Activated T-helper 1 cell treated with anti-CD3 and anti-CD28 coated beads, Interleukin-12 subunit alpha, Interleukin-12 subunit beta, Interleukin-2, Interleukin-4 antibody, amounts not matched to agents 30 ng/mL and 10 ng/mL and 1 ng/mL, durations not matched to agents 14 hours and 24 hours and 36 hours (primary cell): ENCODE measurements at places on chromosomes 12 and 14.

GRCh38 chr12:103586132-103586531, 941 bp upstream of the STAB2 start:
- DNase-seq = no peak

DNA sequence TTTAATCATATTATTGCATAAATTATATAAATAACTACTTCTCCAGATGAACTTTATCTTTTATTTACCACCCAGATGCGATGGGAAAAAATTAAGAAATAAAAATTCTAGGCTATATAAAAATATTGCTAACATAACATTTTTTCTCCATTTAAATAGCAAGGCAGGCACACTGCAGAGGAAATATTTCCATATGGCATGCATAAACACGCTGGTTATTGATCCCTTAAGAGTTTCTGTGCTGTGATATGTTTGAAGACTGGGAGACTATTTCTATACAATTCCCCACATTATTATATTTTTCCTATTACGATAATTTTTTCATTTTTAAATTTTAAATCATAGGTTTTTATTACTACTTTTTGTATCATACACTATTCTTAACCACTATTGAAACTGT, 131.5 kb downstream of the C12orf50 start:
- DNase-seq = no peak

- no peak for DNase-seq
Observed at GRCh38 chr12:9868311-9868801, 798 bp downstream of the CLEC2B start.

GRCh38 chr14:80005561-80005960, 205.7 kb downstream of the DIO2 start:
- DNase-seq = no peak

GRCh38 chr12:132542661-132543060, 52.7 kb downstream of the FBRSL1 start:
- no peak for DNase-seq

GRCh38 chr12:85825746-85826145, 10.5 kb downstream of the RASSF9 start:
- no peak for DNase-seq

GRCh38 chr12:109693653-109694600, 19.7 kb upstream of the FAM222A start:
- DNase-seq = no peak

DNA sequence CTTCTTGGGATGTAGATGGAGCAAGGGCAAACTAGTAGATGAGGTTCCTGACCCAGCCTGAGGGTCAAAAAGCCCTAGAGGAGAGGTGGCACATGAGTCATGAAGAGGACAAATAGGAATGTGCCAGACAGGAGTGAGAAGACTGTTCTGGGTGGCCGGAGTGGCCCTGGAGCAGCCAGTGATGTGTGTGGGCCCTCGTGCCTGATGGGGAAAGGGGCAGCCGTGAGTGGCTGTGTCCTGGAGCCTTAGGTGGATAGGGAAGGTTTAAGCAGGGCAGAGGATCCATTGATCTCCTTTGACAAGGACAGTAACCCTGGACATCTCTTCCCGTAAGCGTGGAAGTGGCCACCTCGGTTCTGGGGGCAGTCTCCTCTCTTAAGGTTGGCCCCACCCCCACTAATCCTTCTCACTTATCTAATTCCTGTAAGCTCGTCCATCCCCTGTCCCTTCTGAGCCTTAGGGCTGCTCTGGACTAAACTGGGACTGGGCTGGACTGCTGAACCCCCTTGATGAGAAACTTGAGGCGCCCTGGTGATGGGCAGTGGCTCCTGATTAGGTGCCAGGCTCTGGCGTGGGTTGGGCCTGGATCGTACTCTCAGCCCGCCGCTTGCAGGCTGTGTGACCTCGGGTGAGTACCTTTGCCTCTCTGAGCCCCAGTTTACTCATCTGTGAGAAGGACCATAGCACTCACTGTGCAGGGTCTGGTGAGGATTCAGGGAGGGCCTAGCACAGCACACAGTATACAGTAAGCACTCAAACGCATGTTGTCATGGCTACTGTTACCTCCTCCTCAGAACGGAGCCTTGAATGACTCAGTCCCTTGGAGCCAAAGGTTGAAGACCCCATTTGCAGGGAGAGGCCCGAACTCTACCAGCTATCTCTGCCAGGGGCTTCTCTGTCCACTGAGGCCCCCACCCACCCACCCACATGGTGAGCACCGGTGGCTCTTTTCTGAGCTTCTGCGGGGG, 4.0 kb downstream of the FAM222A start:
- DNase-seq = no peak

- no peak for DNase-seq
Observed at GRCh38 chr12:4420138-4420670, 25.4 kb downstream of the FGF6 start.

- DNase-seq = no peak
Observed at GRCh38 chr14:100432652-100433427, 109.7 kb downstream of the SLC25A47 start.

GRCh38 chr14:85695300-85695699, 165.4 kb downstream of the FLRT2 start:
- no peak for DNase-seq

- no peak for DNase-seq
Observed at GRCh38 chr12:116525418-116526001, 33.7 kb upstream of the MAP1LC3B2 start.

- DNase-seq = peak; percentile 62
Observed at GRCh38 chr12:9651265-9651729, 18.2 kb upstream of the CLEC2D start.

GRCh38 chr12:132110677-132111076, 33.4 kb downstream of the DDX51 start:
- DNase-seq = no peak

DNA sequence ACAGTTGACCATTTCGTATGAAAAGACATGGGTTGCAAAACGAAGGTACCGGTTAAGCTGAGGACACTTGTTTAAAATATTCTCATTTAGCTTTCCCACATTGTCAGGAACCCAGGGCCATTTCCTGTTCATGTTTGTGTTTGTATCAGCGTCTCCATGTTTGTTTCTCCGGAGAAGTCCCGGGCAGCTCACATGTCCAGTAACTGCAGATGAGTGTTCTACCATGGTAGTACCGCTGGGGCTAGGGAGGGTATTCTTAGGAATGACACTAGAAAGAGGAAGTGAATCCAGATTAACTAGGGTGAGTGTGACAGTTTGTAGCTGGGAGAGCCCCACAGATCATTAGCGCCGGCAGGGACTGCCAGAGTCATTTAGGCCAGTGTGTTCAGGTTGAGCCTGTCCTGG, 50.0 kb upstream of the EVL start:
- DNase-seq = no peak

- DNase-seq = no peak
Observed at GRCh38 chr14:81466854-81467253, 66.7 kb upstream of the STON2 start.

DNA sequence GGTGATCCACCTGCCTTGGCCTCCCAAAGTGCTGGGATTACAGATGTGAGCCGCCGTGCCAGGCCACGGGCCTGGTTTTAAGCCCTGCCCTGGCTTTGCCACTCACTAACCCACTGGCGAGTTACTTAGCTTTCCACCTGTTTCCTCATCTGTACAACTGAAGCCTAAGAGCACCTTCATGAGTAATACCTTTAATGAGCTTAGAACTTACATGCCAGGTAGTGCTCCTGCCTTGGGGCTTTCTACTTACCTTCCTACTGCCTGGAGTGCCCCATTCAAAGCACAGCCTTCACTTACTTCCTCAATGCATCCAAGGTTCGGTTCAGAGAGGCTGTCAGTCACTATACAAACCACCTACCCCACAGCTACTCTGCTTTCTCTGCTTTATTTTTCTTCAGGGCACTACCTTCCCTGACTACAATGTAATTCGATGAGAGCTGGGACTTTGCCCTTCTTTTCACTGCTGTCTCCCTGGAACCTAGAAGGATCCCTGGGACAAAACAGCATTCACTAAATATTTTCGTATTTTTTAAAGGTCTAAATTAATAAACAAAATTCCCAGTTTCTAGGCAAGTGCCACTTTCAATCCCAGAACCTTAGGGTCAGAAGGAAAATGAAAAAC, 13.8 kb downstream of the ZCCHC8 start:
- no peak for DNase-seq

GRCh38 chr12:98110536-98110935, 404.9 kb upstream of the TMPO start:
- no peak for DNase-seq

GRCh38 chr14:105498430-105499255, 7.6 kb downstream of the TEDC1 start:
- DNase-seq = no peak

DNA sequence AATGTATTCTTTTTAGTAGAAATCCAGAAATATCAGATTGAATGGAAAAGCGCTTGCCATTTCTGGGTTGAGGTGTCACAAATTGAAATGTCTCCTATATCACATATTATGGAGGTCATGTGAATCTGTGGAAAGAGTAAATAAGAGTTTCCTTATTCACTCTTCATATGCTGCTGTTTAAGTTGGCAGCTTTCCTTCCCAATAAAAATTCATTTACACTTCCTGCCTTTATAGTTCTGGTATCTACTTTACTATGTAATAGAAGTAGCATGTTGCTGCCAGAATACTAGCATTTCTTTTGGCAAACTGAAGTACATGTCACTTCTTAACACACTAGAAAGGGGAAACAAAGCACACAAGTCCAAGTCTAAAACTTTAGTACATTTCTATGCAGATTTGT, 60.8 kb downstream of the SDR9C7 start:
- DNase-seq = no peak

DNA sequence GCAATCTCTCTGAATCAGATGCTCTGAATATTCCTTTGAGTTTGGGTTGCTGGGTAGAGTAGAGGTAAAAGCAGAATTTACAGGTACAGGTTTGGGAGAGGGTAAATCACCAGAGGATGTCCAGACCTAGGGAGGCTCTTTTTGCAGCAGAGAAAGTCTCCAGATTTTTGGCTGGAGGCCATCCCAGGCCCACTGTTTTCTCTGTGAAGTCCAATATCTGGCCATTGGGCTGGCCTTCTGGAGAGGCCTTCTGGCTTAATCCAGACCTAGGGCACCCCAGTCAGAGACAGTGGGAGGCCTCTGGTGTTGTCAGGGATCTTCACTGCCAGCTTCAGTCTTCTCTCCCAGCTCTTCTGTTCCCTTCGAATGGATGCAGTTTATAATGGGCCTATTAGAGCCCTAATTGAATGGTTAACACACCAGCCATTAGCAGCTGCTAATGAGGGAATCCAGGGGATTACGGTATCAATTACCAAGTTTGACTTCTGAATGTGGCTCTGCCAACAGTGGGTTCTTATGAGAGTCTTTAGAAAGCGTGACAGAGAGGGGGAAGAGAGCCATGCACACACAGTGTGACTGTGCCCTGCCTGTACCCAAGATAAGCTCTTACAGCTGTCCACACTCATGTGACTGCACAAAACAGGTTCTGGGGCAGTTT, 183.1 kb downstream of the EMP1 start:
- DNase-seq = no peak

DNA sequence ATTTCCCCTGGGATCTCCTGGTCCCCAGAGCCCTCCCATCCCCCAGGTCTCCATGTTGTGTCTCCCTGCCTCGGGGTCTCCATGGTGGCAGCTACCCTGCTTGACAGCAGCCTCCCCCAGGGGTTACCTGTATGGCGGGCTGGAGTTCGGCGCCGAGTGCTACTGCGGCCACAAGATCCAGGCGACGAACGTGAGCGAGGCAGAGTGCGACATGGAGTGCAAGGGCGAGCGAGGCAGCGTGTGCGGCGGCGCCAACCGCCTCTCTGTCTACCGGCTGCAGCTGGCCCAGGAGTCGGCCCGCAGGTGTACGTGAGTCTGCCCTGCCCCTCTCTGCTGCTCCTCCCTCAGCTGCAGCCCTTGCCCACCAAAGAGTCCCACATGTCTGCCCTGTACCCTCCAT, 80.9 kb downstream of the WSCD2 start:
- no peak for DNase-seq

- DNase-seq = no peak
Observed at GRCh38 chr12:83823386-83824045, 1089.1 kb downstream of the SLC6A15 start.

- no peak for DNase-seq
Observed at GRCh38 chr12:23950210-23950774, 822 bp upstream of the SOX5 start.

GRCh38 chr14:21913759-21914158, 240.1 kb upstream of the OR4E1 start:
- peak; percentile 71 for DNase-seq

- DNase-seq = no peak
Observed at GRCh38 chr14:93055651-93056115, 60.0 kb downstream of the ITPK1 start.

DNA sequence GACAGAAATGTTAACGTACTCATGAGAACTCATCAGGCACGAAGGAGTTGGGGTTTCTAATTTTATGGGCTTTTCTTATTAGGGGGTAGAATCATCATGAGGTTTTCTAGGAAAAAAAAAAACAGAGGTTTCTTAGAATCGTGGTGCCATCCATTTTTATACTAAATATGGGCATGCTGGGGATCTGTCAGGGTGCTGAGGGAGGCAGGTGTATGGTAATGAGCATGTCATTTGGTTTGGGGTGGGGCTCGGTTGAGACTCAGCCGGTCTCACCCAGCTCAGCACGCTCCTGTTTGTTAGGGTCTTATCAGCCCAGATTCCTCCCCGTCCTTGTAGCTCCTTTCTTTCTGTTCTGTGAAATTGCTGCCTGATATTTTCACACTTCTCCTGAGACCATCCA, 98.2 kb downstream of the DICER1 start:
- no peak for DNase-seq

GRCh38 chr12:51493281-51493680, 68.7 kb downstream of the SLC4A8 start:
- DNase-seq = no peak

DNA sequence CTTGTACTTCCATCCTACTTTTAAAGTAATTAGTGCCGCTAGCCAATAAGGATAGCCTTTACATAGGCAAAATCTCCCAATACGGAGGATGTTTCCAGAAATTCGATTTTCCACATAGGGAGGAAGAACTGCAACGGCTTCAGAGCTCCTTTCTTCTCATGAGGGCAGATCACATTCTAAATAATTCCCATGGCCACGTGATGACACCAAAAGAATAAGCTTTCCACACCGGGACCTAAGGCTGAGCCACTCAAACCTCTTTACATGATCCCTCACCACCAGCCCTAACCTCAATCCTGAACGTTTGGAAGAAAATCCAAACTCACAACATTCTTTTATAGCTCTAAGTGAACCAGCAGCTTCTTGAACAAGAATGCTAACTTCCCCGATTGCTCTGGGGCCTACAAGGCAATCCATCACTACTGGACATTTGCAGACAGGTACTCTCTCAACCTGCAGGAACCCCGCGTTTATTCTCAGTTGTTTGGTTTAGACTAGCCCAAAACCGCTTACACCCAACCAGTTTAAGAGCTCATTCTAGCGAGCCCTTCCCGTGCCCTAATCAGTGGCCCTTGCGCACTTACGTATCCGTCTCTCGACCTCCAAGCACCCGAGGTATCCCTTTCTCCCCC, 884 bp downstream of the CAPRIN2 start:
- DNase-seq = no peak

- no peak for DNase-seq
Observed at GRCh38 chr12:39672976-39673375, 53.4 kb upstream of the ABCD2 start.

GRCh38 chr14:68458840-68459469, 333.9 kb downstream of the ZFP36L1 start:
- no peak for DNase-seq
